ENCODE measurements at places on chromosomes 6 and 20. TPM values are rescaled to one million over a fixed set of nuclear protein-coding genes. Genes with fewer than 3 reads are reported as not detected.

DNA sequence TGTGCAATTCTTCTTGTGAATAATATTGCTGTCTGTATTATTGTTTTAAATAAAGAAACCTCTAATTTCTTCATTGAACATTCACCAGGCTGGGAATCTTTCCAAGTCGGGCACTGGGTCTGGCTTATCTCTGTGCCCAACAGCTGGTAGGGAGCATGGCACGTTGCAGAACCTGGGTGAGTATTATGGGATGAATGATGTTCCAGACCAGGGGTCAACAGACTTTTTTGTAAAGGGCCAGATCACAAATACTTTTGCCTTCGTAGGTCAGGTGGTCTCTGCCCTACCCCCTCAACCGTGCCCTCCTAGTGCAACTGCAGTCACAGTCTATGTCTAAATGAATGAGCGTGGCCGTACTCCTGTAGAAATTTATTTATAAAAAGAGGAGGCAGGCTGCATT, 81.6 kb upstream of the FOXQ1 start:
- no peak for DNase-seq

The BNIP5 gene
- 0.09 TPM for polyA plus RNA-seq

The NELFCD gene
- polyA plus RNA-seq = 60.9 TPM

DNA sequence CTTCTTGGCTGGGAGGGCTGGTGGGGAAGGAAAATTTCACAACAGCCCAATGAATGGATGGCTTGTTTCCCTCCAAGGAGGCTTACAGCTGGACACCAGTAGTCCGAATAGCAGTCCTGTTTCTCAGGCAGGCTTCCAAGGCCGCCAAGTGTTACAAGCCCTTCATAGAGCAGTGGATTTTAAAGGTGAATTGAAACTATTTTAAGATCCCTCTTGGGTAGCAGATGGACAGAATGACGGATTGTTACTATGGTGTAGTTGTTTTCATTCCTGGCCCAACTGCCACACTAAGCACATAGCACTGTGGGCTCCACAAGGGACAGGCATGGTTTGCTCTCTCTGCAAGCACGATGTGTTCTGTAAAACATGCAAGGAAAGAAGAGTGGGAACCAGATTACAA, 203.3 kb upstream of the TAB2 start:
- DNase-seq = no peak

- DNase-seq = no peak
Observed at GRCh38 chr6:56311533-56312448, 64.4 kb upstream of the COL21A1 start.

The PRSS16 gene
- polyA plus RNA-seq = 0.27 TPM

DNA sequence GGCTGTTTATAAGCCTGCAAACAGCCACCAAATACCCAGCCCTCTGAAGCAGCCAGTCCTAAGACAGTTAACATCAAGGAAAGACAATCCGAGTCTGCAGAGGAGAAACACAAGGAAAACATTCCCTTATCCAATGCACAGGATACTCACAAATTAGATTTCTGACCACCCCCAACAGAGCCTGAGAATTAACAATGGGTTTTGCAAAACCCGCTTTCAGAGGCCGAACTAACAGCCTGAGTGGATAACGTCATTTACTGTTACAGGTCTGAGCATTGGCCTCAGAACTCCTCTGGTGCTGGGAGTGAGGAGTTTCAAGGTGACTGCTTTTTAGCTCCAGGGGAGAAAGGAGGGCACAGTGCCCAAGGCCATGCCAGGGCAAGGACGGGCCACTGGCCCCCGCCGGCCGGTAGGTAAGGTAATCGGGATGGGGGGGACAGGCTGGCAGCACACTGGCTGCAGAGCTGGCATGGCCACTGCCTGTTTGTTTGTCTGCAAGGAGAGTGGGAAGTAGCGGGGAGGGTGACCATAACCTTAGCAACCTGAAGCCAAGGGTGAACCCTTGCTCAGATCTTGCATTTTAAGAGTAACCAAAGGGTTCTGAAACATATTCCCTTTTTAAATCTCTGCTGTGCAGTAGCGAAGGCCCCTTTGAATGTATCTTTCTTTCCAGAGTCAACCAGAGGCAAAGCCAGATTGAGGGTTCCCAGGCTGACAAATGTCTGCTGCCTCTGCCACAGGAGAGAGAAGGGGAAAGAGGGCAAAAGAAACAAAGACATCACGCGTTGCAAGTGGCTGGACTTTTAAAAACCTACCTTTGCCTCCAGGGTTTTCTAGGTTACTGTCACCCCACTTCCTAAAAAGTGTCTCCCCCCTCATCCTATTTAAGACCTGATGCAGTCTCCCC, 3.9 kb downstream of the ZMYND8 start:
- no peak for DNase-seq

GRCh38 chr6:35449287-35449881, 2.8 kb upstream of the FANCE start:
- DNase-seq = no peak

GRCh38 chr20:3889489-3890397, 556 bp downstream of the PANK2 start:
- no peak for DNase-seq

DNA sequence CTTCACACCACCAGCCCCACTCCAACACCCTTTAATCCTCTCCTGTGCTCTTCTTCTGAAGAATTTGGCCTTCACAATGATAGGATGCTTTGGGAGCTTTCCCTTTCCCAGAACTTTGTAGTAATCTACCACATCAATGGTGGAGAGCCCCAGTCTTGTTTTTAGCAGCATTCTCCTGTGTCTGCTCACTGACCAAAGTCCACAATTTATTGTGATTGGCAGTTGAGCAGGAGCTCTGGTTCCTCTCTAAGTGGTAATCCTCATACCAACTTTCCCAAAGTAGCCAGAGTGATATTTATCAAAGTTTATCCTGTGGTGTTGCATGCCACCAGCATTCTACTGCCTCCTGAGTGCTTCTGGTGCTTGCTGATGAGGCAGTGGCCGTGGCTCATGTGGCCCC, 29.0 kb upstream of the OPN5 start:
- DNase-seq = no peak

The GSTA2 gene
- polyA plus RNA-seq = not detected

GRCh38 chr20:18391686-18392085, 75.1 kb downstream of the DZANK1 start:
- no peak for DNase-seq

- no peak for DNase-seq
Observed at GRCh38 chr6:137863091-137863797, 3.8 kb upstream of the TNFAIP3 start.

DNA sequence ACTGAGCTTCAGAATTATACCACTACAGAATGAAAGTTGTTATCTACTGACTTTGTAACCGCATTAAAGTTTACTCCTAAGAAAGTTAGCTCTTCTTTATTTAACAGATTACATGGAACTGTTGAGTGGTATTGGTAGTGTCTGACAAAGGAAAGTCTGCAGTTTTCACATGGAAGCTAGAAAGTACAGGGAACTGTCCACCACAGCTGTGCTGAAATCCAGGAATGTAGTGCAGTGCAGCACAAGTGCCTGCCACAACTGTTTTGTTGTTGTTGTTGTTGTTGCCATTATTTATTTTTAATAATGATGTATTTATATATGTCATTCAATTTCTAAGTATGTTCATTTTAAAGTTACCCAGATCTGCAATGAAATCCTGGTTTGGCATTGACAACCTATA, 464.9 kb downstream of the TBC1D32 start:
- DNase-seq = no peak

DNA sequence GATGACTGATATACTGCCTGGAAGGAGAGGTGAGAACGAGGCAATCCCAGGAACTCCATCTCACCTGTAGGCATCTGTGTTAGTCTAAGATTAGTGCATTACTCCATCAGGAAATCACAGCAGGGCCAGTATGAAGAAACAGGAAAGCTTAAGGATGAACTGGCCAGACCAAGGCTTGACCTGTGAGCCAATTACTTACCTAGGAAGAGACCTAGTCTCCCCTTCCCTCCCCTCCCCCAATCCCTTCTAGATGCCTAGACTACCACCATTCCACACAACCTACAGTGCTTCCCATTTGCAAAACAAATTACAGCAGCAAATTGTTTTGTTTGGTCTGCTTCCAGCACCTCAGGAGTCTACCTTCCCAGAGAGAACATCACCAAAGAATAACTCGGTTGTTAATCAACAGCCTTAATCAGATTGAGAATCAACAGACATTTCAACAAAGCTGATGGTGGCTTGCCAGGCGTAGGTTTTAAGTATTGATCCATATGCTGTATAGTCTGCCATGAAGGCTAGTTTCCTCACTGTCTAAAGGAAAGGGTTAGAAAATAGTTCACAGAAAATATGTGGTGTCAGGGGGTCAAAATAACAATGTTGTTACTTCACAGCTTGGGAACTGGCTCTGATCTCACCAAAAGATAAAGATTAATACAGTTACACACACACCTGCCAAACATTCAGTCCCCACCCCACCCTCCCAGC, 10.1 kb downstream of the PKHD1 start:
- DNase-seq = no peak

The TBXT gene
- not detected for polyA plus RNA-seq

DNA sequence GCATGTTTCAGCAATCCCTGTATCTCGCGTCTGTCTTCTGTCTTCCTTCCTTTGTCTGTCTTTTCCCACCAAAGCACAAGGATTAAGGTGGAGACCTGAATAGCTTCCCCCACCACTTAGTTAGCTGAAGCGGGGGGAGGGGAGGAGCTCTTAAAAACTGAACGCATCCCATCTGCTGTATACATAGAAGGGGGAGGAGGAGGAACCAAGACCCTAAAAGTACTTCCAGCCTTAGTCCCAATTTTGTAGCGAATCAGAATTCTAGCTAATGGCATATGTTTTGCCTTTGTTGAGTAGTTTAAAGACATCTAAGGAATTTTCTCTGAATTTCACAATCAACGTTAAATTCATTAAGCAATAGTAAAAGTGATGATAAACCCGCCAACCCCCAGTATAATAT, 47.9 kb downstream of the GNAS start:
- DNase-seq = no peak

The INSM1 gene
- 0.14 TPM for polyA plus RNA-seq

DNA sequence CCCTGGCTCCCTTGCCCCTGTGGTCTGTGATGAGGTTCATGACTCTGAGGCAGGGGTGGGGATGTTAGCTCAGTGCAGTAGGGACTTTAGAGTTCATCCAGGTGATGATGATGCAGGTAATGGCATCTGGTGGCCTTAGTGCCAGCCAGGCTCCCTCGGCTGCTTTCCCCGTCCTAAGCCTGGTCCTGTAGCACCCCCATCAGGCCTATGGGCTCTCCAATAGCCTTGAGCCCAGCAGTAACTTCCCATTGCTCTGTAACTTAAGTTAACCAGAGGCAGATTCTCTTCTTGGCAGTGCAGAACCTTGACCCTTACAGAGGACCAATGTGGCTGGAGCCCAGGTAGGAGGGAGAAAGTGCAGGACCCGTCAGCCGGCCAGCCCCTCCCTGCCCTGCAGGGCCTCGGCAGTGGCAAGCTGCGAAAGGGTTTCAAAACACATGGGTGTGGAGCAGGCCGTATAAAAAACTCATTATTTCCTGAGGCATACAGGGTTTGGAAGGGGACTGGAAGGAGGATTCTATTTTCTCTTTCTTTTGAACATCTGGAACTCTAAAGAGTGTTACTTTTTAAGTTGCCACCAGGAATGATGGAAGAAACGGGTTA, 406.9 kb downstream of the CDH26 start:
- no peak for DNase-seq

DNA sequence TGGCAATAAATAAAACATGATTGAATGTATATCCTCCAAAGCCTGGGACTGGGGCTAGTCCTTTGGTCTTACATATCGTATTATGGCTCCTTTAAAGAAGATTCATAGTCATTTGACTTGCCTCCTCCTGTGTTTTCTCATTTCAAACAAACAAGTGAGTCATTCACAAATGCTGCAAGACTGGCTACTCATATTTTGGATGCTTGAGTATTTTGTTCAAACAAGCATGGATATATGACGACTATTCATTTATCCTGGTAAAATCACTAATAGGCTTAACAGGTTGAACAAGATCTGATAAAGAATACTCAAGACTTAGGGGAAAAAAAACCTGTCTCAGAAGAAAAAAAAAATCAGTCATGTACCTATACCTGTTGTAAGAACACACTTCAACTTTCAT, 111.1 kb upstream of the CCDC28A start:
- no peak for DNase-seq

DNA sequence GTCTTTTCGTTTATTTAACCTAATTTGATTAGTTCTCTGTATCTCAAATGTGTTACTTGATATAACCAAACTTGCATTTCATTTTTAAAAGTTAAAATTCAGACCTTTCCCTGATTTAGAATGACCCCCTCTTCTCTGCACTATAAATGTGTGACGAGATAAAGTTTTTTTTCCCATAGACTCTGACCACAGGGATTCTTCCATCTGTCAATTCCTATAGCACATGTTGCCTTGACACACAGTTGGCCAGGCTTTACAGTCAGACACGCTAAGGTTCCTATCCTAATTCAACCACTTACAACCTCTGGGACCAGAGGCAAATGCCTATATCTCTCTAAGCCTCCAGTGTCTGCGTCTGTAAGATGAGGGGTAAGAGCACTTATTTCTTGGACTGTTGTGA, 40.6 kb downstream of the KCNS1 start:
- DNase-seq = no peak

- no peak for DNase-seq
Observed at GRCh38 chr20:11315525-11315924, 602.2 kb upstream of the BTBD3 start.

DNA sequence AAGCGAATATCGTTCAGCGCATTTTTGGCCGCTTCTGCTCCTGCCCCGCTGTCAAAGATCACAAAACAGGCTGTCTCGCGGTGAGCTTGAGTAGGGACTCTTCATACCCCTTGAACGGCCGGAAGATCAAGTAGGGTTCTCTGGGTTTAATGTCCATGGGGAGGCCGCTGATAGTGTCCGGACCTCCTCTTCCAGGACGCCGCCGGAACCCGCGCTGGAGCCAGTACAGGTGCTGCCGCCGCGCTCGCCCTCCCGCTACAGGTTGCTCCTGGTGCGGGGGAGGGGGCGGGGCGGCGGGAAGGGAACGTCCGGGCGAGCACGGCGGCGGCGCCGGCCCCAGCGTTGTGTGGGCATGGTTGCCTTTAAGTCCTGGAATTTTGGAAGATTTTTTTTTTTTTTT, 67.4 kb downstream of the KHDC1L start:
- DNase-seq = no peak

DNA sequence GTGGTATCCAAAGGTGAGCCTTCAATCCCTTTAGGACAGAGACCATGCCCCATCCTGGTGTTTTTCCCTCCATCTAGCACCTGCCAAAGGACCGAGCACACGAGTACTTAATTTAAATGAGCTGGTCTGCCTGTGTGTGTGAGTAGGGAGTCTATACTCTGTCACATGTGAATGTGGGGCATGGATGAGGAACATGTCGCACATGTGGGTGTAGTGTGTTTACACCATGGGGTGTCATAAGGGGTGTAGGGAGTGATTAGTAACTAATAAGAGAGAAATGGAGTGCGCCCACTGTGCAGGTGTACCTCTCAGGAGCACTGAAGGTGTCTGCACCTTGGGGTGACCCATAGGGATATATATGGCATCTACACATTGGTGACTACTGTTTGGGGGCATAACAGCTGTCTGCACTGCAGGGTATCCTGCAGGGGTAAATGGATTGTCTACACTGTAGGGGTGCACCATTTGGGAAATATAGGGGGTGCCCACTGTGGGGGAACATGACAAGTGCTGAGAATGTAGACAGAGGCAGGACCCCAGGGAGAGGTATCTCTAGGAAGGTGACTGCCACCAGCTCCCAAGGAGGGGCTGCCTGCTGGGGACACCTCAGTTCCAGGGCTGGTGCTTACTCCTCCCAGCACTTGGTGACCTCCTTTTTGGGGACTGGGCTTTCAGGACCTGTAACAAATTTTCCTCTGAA, 53.5 kb downstream of the EBF4 start:
- no peak for DNase-seq

GRCh38 chr6:160990847-160991405, 643 bp upstream of the MAP3K4 start:
- no peak for DNase-seq

The HMGCLL1 gene
- 5.6 TPM for polyA plus RNA-seq

GRCh38 chr6:166989427-166990032, 9.7 kb upstream of the CEP43 start:
- DNase-seq = no peak

All from forelimb muscle (tissue), 1 donor.